ENCODE measurements at places on chromosomes 4 and X.

GRCh38 chrX:40082447-40083119 is 15.2 kb downstream of the BCOR start:
- DNase-seq: no peak

GRCh38 chr4:87783781-87784180 is 15.6 kb upstream of the IBSP start:
- no peak for DNase-seq

DNA sequence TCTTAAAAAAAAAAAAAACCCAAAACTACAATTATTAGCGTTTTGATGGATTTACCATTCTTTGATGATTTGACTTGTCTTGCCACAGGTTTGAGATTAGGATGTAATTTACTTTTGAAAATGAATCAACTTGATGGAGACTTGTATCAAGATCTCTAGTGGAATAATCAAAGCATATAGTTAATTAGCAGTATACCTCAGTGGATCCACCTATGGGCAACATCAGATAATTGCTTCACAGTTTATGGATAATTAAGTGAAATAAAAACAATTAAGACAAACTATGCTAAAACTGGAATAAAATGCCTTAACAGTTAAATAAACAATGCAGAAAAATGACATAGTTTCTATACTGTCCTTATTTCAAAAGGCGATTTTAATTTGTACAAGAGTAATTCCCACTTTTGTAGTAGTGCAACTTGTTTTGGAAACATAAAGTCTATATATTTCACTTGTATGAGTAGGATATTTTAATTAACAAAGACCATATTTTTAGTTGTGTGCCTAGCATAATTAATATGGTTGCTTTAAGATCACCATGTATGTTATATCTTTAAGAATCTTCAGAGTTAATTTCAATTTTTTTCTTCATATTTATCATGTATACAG is 4.2 kb downstream of the CPEB2 start:
- DNase-seq: no peak

DNA sequence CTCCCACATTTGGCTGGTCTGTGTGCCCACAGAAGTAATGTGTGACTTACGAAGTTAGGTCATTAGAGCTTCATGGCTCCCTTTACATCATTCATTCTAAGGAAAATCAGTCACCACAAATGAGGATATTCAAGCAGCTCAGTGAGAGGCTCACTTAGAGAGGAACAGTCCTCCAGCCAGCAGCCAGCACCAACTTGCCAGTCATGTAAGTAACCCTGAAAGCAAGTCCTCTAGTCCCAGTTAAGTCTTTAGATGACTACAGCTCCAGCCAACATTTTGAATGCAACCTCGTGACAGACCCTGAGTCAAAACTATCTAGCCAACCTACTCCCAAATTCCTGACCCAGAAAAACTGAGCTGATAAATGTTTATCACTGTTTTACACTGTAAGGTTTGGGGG is 71.3 kb downstream of the LRBA start:
- DNase-seq: no peak

DNA sequence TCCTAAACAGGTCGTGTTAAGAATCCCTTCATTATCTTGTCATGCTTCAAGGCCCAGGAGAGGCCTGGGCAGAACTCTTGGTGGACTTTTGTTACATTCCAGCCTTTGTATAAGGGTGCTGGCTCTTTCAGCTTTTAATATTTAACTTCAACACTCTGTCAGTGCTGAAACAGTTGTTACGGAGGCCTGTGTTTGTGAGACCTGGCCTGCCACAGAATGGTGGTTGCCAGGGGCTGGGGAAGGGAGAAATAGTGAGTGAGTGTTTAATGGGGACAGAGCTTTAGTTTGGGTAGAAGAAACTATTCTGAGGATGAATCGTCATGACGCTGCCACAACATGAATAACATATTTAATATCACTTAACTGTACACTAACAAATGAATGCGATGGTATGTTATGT is 1027.6 kb upstream of the PRKX start:
- no peak for DNase-seq
